ENCODE measurements at places on chromosomes 3 and 15. TPM values are rescaled to one million over a fixed set of nuclear protein-coding genes. Genes with fewer than 3 reads are reported as not detected.

GRCh38 chr3:195203606-195204005 is 67.4 kb downstream of the XXYLT1 start:
- no peak overlapping the region for H3K4me3 ChIP-seq
- no peaks in the 10 kb centered on the region for H3K27me3 ChIP-seq
- no peaks in the 10 kb centered on the region for H3K36me3 ChIP-seq
- no peak for DNase-seq

DNA sequence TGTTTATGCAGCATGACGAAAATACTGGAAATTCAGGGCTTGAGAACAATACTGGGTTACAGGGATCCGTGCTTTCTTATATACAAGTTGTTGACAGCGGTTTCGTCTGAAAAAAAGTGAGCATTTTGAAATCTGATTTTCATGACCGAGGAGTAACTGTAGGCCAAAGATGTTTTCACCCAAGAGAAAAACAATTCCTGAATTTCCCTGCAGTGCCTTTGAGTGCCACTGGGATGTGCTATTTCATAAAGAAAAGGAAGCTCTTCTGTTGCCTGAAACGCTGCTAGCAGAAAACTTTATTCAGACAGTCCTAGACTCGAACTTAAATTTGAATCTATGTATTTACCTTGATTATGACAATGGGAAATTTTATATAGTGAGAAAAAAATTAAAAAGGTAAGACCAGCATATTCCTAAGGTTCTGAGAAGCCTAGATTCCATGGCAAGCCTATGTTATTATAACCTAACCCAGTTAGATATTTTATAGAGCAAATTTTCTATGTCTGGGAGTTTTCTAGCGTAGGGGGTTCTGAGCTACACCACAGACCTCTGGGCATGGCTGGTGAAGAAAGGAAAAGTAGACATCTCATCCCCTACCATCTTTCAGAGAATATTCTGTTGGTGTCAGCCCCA is 30.2 kb downstream of the KCNAB1 start:
- no peak overlapping the region for H3K4me3 ChIP-seq
- DNase-seq, result no peak
- H3K36me3 ChIP-seq, result no peaks in the 10 kb centered on the region
- H3K4me1 ChIP-seq, result no peaks in the 10 kb centered on the region
- no peaks in the 10 kb centered on the region for H3K27me3 ChIP-seq
- no peak overlapping the region for H3K27ac ChIP-seq

DNA sequence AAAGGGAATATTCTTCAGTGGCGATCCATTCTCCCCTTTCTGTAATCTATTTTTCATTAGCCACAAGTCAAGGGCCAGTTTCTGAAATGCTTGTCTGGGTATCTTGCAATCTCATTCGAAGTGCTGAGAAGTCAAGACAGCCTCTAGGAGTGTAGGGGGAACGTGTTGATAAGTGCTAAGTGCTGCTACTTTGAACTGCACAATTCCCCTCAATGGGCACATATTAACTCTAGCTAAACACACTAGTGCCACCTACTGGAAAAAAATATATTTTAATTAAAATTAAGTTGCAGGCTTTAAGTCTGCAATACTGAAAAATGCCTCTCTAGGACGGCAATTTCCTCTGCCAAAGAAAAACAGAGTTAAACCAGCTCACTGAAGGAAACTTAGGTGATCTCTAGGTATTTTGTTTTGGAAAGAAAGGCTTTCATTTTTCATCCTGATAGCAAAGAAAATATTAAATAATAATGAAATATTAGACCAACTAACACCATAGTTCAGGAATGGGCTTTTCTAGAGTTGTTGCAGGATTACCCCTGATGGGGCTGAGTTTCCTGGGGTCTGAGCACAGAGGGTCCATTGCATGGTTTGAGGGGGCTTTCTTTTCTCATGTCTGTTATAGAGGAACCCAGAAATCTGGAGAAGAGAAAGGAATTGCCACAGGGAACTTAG is 181.9 kb upstream of the KBTBD8 start:
- H3K4me1 ChIP-seq, result no peaks in the 10 kb centered on the region
- no peak overlapping the region for H3K27ac ChIP-seq
- no peaks in the 10 kb centered on the region for H3K36me3 ChIP-seq
- no peaks in the 10 kb centered on the region for H3K27me3 ChIP-seq
- no peak for DNase-seq

DNA sequence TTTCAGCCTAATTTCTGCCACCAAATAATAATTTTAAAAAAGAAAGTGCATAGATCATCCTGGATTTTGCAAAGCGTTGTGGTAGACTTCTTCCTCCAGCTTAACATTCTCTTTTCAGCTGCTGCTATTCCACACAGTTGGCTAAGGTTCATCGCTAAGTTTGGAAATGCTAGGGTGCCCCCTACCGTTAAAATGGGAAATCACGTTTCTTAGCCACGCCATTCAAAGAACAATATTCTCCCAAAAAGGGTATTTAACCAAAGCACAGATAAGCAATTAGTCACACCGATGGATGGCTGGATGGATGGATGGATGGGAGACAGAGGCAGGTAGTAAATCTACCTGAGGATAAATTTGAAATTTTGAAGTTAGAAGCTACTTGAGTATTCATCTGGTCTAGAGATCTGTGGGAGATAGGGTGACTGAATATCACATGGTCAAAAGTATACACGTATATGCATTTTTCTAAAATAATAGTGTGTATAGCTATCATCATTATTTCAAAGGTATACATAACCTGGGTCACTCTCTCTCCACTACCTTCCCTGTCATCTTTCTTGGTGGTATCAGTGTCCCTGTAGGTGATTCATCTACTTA is 67.2 kb downstream of the EFHB start:
- no peaks in the 10 kb centered on the region for H3K36me3 ChIP-seq
- H3K4me1 ChIP-seq, result no peaks in the 10 kb centered on the region
- no peak overlapping the region for H3K4me3 ChIP-seq
- no peaks in the 10 kb centered on the region for H3K27me3 ChIP-seq
- DNase-seq, result peak; percentile 7

PARP3 gene
- total RNA-seq, result 5.8 TPM
